ENCODE measurements at places on chromosomes 3 and 15. TPM values are rescaled to one million over a fixed set of nuclear protein-coding genes. Genes with fewer than 3 reads are reported as not detected.

TRA2B gene
- 147 TPM for total RNA-seq

ZNF860 gene
- total RNA-seq: 0.44 TPM

CYP1A2 gene
- not detected for total RNA-seq

GATM gene
- 0.29 TPM for total RNA-seq

CRBN gene
- 34.1 TPM for total RNA-seq

SEMA5B gene
- not detected for total RNA-seq

C3orf49 gene
- total RNA-seq: not detected

ACVR2B gene
- total RNA-seq: 3.7 TPM

IGSF10 gene
- 0.14 TPM for total RNA-seq

MITF gene
- total RNA-seq: 6.6 TPM

MKRN2OS gene
- total RNA-seq: not detected

RBP2 gene
- not detected for total RNA-seq

FBXW12 gene
- total RNA-seq: not detected

INSYN1 gene
- 0.43 TPM for total RNA-seq

TMEM212 gene
- total RNA-seq: not detected
